Psoas muscle (tissue), 8 donors: ENCODE measurements at places on chromosomes 6 and 20. TPM values are rescaled to one million over a fixed set of nuclear protein-coding genes. Genes with fewer than 3 reads are reported as not detected.

Gene ARHGAP40
- not detected for total RNA-seq

- no peak for DNase-seq
These were observed 3.2 kb downstream of the BACH2 start for GRCh38 chr6:90293319-90293953.

GRCh38 chr6:141158740-141159139 is 974.0 kb upstream of the GJE1 start:
- DNase-seq, result no peak

GRCh38 chr6:51382847-51383246 is 564.2 kb downstream of the TFAP2B start:
- DNase-seq, result no peak

- no peak for DNase-seq
These were observed 18.9 kb downstream of the NPEPL1 start for GRCh38 chr20:58711266-58712051.

DNA sequence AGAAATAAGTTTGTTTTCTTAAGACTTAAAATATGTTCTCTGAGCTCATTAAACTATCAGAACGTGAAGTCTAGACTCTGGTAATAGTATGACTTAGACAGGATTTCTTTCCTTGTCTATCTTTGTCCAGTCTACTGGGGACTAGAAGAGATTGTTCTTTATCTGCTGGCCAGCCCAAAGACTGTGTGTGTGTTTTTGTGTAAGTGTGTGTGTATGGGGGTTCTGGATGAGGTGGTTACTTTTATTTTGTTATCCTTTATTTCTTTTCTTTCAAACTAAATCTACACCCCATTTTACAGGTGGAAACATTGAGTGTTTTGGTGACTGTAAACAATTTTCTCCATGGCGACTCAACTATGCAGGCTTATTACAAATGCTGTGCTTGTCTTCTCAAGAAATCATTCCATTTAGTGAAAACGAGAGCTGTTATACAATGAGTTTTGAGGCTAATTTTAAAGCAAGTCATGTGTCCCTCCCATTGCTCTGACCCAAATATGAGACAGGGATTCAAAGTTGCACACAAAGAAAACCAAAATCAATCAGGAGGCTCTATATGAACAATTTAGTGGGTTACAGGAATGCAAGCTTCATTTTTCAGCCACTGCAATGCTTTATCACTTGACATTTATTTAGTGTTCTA is 97.6 kb downstream of the ELOVL5 start:
- DNase-seq, result no peak

- DNase-seq, result no peak
These were observed 50.8 kb downstream of the KAT14 start for GRCh38 chr20:18188434-18188833.

DNA sequence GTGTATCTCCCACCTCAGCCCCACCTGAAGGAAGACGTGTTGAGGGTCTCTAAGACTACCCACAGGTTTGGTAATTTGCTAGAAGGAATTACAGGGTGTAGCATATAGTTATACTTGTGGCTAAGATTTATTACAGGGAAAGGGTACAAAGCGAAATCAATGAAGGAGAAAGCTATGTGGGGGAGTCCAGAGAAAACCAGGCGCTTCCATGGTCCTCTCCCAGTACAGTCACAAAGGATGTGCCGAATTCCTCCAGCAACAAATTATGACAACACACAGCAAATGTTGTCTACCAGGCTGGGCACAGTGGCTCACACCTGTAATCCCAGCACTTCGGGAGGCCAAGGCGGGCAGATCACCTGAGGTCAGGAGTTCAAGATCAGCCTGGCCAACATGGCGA is 64.1 kb upstream of the TGM3 start:
- no peak for DNase-seq

- no peak for DNase-seq
These were observed 68.8 kb upstream of the EPB41L1 start for GRCh38 chr20:36085686-36086267.

DNA sequence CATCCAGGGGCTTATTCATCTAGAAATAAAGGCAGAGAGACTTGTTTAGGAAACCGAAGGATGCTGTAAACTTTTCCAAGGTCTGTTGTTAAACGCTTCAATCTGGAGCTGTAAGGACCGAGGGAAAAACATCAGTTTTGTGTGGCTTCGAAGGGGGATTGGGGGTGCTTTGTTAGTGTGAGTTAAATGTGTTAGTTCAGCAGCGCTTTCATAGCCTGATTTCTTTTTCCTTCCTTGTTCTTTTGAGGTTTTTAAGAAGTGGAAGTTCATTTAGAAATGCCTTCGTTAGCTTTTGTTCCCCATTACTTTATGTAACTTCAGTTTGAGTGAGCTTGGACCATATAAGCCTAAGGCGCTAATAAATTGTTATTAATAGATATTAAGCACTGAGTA is 1.5 kb downstream of the ANKS1A start:
- no peak for DNase-seq

GRCh38 chr6:3357678-3358077 is 98.9 kb downstream of the PSMG4 start:
- DNase-seq, result no peak
